ENCODE measurements at places on chromosomes 11 and 22.

DNA sequence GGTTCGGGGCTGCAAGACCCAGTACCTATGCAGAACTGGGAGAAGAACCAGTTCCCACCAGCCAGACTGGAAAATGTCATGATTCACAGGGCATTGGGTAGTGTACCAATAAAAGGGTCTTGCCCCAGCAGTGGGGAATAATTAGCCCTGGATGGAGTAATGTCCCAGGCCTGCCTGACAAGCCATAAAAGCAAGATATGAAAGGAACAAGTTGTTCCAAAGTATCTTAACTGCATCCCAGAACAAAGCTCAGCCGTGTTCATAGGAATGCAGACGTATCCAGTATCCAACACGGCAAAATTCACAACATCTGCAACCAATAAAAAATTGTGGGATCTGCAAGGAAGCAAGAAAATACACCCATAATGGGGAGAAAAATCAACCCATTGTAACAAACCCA is 47.9 kb downstream of the ASCL2 start:
- DNase-seq = no peak

GRCh38 chr11:69654660-69655478 is 13.9 kb downstream of the CCND1 start:
- DNase-seq = no peak

- no peak for DNase-seq
Observed at GRCh38 chr11:27028561-27028965, 12.1 kb upstream of the BBOX1 start.

DNA sequence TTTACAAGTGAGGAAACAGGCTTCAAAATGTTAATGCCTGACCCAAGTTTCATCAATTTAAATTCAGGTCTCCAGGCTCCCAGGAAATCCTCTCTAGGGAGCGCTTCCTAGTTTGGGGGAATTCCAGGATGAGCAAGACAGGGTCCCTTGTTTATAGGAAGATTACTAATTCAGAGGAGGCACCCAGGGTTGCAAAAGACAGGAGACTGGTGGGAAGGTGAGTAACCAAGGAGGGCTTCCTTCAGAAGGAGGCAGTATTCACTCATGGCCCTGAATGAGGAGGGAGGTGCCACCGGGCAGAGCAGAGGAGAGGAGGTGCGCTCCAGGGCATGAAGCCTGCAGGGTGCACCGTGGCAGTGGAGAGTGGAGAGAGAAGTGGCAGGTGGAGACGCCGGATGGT is 1.6 kb downstream of the TMEM132A start:
- no peak for DNase-seq

GRCh38 chr11:63567044-63567840 is 4.1 kb upstream of the PLAAT2 start:
- peak; percentile 32 for DNase-seq

DNA sequence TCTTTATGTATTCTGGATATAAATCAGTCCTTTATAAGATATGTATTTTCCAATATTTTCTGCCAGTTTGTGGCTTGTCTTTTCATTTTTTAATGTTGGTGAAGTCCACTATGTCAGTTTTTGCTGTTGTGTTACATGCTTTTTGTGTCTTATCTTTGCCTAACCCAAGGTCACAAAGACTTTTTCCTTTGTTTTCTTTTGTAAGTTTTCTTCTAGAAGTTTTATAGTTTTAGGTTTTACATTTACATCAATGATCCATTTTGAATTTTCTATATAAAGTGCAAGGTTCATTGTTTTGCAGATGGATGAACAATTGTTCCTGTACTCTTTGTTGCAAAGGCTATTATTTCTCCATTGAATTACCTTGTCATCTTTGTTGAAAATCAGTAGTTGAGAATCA is 69.3 kb downstream of the UVRAG start:
- DNase-seq = no peak

GRCh38 chr11:114180301-114181055 is 115.7 kb upstream of the NNMT start:
- no peak for DNase-seq

GRCh38 chr22:42834177-42834949 is 22.7 kb downstream of the ARFGAP3 start:
- no peak for DNase-seq

DNA sequence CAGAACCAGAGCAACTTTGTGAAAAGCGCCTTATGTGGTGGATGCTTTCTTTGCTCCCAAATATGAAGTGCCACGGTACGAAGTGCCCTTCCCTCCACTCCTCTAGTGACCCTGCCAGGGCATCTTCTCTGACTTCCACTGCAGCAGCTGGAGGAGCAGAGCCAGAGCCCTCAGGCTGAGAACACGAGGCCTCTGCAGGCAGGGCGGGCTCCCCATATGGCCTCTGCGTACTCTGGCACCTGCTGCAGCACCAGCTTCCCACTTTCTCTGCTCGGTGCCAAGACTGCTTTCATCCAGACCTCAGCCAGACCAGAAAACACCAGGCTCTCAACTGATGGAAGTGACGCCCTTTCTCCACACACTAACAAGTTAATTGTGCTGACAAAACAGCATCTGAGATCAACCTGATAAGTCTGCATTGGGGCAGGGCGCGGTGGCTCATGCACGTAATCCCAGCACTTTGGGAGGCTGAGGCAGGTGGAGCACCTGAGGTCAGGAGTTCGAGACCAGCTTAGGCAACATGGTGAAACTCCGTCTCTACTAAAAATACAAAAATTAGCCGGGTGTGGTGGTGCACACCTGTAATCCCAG is 12.8 kb downstream of the UFD1 start:
- no peak for DNase-seq

GRCh38 chr11:119178166-119178680 is 7.1 kb upstream of the NHERF4 start:
- no peak for DNase-seq

GRCh38 chr11:4615856-4616444 is 7.9 kb upstream of the TRIM68 start:
- DNase-seq = no peak

GRCh38 chr11:73342633-73343032 is 33.6 kb upstream of the RELT start:
- no peak for DNase-seq

DNA sequence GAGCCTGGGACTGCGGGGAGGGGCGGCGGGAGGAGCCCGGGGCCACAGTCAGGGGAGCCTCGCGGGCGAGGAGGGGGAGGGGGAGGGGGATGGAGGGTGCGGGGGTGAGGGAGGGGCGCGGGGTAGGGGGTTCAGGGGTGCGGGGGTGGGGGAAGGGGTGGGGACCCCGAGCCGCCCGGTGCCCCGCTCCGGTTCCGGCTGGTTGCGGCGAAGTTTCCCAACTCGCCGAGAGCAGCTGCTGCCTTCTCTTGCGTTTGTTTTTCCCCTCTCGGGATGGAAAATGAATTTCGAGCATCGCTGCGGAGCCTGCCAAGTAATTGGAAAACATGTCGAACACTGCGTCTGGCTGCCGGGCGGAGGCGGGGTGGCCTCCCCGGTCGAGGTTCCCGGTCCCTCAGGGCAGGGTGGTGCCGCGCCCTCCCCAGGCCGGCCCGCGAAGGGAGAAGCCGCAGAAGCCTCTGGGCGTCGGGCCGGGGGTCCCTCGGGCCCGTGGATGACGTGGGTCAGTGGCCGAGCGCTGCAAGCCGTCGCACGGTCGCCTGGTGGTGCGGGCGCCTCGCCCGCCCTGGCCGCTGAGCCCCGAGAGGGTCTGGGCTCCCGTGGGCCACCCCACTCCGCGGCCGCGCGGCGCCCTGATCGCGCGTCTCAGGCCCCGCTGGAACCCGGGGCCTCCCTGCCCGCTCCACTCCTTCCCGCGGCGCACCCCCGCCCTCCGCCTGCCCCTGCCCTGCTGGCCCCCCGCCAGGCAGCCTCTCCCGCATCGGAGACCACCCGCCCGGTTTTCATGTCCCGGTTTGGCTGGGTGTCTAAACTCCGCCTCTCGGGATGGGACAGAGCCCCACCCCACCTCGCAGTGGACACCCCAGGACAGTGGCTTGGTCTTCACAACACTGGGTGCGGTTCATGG is 12.1 kb downstream of the SPATA19 start:
- no peak for DNase-seq

DNA sequence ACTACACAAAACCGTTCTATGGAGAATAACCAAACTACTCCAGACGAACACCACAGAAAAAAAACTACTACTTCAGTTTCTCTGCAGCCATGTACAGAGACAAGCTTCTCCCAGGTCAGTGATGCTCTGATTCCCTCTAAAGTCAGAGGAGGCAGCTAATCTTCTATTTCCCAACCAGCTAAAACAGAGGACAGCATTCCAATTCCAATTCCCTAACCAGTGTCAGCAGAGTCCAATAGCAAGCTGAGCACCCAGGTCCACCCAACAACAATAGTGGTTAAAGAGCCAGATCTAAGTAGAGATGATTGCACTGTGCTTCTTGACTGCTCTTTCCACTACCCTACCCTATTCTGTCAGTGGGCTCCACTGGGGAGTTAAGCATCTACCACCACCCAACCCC is 6.7 kb downstream of the XKR3 start:
- DNase-seq = no peak

GRCh38 chr11:47904048-47904447 is 55.9 kb upstream of the NUP160 start:
- no peak for DNase-seq

DNA sequence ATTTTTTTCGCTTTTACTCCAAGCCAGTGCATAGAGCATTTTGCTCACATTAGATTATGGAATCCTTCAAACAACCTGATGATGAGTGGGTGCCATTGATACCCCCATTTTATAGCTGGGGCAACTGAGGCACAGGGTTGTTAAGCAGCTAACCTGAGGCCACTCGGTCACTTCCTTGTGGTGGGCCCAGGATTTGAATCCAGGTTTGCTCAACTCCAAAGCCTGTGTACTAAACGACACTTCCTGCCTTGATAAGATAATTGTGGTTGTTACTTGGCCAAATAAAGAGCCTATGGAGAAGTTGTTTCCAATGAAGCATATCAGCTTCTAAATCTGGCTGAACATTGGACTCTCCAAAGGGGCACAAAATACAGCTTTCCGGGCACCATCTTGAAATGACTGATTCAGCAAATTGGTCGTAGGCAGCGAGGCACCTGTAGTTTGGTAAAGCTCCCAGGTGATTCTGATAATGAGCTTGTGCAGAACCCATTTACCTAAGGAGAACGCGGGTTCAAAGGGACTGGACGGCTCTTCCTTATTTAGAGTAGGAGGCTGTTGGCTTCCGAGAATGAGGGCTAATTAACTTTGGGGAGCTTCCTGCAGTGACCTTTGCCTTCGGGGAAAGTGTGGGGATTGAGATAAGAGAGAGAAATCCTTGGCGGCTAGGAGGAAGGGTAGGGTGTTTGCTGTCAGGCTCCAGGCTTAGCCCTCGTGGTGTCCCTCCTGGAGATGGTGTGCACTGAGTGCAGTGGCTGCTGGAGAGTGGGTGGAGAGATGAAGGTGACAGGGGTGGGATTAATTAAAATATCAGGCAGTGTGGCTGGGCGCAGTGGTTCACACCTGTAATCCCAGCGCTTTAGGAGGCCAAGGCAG is 17.5 kb upstream of the EHF start:
- DNase-seq = no peak

DNA sequence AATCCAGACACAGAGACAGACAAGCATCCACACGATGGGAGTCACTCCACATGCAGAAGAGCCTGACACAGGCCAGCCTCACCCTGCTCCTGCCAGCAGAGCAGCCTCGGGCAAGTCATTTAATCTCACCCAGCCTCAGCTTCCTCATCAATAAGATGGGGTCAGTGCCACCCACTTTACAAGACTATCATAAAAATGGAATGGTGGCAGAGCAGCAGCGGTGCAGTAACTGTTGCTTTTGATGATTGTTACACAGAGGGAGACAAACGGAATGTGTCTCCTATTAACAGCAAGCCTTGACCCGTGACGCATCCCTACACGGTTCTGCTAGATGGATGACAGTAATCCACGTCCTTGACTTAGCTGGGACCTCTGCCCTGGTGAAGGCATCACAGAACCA is 26.0 kb upstream of the ARFGAP3 start:
- DNase-seq = no peak

GRCh38 chr11:77704029-77704428 is 66.4 kb upstream of the CLNS1A start:
- no peak for DNase-seq

DNA sequence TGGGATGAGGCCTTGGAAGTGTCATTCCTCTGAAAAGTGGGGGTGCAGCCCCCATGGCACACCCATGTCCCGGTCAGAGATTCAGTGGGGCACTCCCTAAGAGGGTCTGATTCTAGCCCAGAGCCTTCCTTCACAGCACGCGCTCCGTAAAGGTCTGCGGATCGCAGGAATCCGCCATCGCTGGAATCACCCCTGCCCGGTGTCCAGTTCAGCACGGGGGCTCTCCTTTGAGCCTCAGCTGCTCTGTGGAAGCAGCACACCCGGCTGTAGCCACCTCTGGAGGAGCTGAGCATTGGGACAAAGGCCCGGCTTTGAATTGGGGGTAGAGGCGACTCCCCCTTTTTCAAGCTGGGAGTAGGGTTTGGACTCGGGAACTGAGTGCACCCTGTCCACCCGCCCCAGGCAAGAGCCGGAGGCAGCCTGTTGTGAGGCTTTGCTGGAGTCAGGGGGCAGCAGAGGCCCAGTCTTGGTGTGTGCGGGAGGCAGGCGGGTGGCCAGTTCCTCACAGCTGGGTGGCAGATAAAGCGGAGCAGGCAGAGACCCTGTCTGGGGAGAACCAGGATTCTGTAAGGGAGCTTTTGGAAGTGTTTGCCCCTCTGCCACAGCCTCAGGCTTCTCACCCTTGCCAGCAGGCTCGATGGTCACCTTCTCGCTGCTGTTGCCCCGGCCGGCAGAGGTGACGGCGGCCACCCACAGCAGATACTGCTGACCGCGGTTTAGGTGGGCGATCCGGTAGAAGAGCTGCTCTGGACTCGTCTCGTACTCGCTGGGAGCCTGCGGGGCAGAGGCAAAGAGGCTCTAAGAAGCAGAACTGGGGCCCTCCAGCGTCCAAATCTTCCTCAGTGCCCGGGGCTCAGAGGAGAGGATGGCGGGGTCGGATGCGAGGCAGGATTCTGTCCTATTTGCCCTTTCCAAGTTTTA is 115.9 kb downstream of the CEP164 start:
- no peak for DNase-seq

DNA sequence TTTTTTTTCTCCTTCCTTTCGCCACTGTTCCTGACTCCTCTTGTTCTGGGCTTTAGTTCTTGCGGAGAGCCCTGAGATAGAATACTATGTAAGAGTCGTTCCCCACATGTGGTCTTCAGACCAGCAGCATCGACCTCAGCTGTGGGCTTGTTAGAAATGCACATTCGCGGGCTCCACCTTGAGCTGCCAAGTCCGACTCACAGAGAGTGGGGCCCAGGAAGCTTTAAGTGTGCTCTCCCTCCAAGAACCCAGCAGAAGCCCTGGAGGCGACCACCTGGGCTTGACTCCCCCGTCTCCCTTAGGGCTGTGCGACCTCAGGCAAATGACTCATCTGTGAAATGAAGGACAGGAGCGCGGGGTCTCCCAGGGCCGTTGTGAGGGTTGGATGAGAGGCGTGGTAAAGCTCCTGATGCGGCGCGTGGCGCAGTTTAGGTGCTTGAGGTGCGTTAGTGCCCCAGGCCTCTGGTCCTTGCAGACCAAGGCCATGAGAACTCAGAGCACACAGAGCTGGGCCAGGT is 18.8 kb downstream of the SAMM50 start:
- DNase-seq = no peak
